ENCODE measurements at places on chromosomes 3 and 15.

GRCh38 chr3:188915127-188915526 lies 256.6 kb upstream of the TPRG1 start:
- DNase-seq = no peak

GRCh38 chr3:12363397-12364195 lies 74.7 kb downstream of the PPARG start:
- no peak for DNase-seq

DNA sequence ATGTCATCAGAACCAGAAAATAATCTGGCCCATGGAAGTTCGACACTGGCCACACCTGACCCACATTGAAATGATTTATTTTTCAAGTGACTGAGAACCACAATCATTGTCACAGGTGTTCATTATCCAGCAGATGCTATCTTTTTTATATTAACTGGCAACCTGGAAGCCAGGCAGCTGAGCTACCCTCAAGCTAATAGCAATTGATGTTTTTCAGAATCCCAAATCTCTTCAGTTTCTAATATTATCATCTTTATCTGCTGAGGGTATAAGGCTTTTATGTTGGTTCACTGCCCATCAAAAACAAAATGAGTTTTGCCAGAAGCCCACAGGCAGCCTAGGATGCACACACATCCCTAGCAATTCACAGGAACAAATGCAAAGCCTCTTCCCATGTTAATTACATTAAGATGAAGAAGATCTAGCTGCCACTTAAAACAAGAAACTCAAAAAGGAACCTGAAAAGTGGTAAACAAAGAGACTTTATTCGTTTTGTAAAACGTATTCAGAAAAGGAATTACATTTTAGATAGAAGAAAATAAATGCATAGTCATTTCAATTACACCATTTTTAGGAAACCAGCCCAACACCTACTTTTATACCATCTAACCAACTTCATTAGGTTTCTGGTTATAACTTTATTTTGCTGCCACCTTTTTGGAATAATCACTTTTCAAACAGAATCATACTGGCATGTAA lies 40.9 kb upstream of the STRIT1 start:
- no peak for DNase-seq

DNA sequence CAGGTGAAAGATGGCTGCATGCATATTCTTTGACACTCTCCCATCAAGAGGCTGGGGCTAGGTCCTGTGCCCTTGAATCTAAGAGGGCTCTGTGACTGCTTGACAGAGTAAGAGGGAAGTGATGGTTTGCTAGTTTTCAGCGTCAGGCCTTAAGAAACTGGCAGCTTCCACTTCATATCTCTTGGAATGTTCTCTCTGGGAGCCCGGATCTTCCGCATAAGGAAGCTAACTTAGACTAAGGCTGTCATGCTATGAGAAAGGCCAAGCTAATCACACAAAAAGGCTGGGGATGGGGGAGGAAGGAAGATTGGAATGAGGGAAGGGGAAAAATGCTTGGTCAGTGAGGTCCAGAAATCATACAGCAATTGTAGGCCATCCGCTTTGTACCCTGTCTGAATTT lies 50.0 kb downstream of the MB21D2 start:
- DNase-seq = no peak

- DNase-seq = no peak
Observed at GRCh38 chr15:25056484-25057425, 102.0 kb downstream of the SNRPN start.

DNA sequence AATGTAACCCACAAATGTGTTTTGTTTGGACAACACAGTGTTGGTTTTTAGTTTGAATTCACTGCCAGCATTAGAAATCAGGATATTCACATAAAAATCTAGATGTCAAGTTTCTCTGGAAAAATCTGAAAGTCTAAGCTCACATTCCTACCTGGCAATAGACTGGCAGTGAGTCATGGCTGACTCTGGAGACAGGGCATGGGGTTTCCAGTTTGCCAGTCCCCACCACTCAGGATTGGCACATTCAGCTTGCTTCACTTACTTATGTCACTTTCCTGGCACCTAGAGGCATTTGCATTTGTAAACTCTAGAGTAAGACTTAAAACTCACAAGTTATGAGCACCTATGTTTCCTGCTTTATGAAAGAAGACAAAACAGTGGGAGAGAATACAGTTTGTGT lies 19.1 kb upstream of the SEC61A1 start:
- no peak for DNase-seq

DNA sequence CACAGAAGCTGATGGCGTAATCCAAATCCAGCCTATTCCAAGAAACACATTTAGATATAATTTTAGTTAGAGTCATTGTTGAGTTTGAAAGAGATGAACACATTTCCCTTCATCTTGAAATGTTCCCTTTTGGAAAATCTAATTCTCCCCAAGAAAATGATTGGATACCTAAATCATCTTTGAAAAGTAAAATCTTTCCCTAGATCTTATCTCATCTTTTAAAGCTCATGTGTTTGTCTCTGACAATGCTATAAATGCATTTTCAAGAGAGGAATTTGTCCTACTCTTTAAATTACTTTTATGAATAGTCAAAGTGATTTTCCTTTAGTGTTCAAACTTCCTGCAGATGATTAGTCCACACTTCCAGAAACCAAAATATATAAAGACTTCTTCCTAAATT lies 82.6 kb upstream of the CNTN6 start:
- DNase-seq = no peak

- no peak for DNase-seq
Observed at GRCh38 chr3:169607949-169608348, 55.6 kb downstream of the MECOM start.

DNA sequence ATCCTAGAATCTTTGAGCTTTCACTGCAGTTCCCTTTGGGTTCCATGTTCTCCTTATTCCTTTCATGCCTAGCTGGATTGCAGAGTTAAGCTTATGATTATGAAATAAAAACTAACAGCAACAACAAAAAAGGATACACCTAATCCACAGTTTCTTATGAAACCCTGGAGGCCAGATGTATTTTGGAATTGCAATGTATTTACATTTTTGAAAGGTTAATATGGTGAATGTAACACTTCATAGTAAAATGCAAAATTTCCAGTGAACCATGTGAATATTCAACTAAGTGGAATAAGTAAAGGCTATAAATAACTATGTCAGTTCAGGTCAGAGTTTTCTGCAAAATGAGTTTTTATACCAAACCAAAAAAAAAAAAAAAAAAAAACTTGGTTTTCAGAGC lies 65.8 kb upstream of the FLNB start:
- DNase-seq = no peak

GRCh38 chr15:31324806-31325594 lies 1.6 kb upstream of the KLF13 start:
- no peak for DNase-seq

DNA sequence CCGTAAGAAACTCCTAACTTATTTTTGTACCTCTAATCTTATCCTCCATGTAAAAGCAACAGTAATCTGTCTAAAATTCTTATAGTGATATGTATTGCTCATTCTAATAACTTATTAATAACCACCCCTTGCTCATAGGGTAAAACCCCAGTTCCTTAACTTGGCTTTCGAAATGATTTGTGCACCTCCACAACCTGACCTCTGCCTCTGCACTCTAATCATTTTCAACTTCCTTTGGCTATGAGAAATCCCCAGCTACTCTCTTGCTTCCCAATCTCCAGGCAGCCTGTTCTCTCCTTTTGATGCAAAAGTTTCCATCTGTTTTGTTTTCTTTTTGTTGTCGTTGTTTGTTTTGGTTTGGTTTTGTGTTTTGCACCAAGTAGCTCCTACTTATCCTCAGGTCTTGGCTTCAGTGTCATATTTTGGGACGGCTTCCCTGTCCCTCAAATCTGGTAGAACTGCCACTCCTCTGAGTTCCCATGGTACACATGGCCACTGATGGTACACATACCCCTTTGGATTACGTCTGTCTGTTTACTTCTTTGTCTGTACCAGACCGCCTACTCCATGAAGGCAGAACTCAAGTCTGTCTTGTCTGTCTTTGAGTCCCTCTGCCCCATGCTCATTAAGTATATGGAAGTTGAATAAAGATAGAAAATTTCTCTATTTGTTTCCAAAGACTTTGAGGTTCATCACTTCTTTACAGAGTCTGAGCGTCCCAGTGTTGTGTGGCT lies 105.6 kb upstream of the TGFBR2 start:
- no peak for DNase-seq

- no peak for DNase-seq
Observed at GRCh38 chr3:33798113-33798417, 365 bp upstream of the PDCD6IP start.

All from right forelimb (tissue), 1 donor.